ENCODE measurements at places on chromosomes 2 and 18. TPM values are rescaled to one million over a fixed set of nuclear protein-coding genes. Genes with fewer than 3 reads are reported as not detected.
A peak's percentile ranks its signal among the peaks of the same experiment; 100 is the strongest.

DNA sequence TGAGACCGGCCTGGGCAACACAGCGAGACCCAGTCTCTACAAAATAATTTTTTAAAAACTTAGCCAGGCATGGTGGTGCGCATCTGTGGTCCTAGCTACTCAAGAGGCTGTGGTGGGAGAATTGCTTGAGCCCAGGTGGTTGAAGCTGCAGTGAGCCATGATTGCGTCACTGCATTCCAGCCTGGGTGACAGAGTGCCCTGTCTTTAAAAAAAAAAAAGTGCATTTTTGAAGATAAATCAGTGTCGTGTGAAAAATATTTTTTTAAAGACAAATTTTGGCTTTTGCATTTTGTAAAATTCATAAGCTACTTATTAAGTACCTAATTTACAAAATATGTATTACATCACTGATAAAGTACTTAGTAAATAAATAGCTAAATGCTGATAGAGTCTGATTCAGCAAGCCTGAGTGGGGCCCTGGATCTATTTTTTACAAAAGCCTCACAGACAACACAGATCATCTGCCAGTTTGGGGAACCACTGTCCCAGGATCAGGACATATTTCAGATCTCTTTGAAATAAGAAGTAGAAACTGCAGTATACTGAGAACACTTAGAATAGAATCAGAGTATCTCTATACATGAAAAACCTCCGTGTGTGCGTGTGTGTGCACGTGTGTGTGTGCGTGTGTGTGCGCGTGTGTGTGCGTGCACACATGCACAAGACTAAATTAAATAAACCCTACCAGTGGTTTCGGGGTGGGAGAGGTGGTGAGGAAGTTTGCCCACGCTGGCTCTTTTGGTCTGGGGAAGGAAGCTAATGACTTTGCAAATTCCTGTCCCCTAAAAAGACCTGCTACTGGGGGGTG, 61.6 kb downstream of the AAK1 start:
- no peak for DNase-seq

DNA sequence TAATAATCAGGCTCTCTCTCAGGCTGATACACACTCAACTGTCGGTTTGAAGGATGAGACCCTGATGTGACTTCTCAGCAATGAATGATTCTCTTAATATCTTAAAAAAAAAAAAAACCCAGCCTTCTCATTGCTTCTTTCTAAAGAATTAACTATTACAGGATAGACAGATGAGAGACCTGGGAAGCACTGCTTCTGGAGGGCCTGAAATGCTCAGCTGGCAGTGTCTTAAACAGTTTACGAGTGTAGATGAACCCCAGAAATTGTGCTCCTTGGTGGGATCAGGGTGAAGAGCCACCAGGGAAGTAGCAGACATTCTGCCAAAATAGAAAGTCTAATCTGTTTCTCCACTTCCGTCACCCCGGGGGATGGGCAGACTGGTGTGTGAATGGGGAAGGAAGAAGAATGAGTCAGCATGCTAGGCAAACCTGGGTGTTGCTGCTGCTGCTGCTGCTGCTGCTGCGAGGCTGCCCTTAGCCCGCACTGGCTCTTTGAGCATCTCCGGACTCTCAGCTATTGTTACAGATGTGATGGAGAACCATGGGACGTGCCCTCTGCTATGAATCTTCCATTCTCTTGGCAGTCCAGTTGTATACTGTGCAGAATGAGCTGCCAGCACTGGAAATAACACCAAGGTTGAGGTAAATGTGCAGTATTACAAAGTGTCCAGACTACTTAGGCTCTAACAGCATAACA, 158.4 kb downstream of the SETBP1 start:
- DNase-seq, result peak; percentile 88

DNA sequence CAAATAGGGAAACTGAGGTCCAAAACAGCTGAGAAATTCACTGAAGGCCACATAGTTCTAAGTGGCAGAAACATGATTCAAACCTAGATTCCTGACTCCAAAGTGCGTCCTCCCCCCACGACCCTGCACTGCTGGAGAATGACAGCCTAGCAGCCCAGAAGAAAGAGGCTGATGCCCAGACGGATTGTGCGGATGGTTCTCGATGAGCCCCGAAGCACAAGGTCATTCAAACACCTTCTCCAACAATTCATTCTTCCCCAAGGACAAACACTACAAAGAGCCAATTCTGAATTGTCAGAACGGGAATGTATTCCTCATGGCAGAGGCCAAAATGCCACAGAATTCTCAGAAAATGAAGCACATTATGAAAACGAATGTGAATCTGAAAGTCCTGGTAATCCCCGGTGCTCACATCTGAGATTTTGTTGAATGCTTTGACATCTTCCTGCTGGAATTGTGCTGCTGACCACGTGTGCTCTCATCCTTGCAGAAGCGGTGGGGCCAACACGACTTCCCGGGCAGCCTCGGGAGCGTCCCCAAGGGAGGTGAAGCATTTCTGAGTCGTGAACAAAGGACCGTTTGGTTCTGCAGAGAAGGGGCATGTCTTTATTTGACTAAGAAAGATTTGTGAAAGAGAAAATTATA, 337.0 kb downstream of the EIPR1 start:
- no peak for DNase-seq

DNA sequence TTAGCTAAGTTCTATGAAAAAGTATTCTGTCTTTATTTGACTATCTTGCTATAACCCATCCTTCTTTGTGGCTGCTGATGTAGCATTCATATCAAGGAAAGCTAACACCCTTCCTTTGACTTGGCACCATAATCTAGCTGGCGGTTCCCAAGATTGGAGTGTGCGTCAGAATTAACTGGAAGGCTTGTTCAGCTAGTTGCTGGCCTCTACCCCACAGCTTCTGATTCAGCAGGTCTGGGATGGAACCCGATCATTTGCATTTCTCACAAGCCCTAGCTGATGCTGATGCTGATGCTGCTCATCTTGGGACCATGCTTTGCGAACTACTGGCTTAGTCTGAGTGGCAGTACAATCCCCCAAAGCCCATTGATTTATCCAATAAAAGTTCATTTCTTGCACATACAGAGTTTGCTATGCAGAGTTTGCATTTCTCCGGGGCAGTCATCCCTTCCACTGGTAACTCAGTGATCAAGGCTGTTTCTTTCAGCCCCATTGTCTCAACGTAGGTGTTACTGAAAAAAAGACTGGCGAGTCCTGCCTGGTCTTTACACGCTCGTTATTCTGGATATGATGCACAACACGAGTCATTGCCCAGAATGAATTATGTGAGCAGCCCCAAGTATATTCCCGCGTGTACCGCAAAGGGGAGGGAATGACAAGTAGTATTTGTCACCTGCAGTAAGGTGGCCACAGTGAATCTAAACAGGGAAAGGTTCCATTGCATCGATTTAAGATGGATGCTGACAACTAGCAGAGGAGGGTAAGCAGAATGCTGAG, 96.5 kb downstream of the ZNF532 start:
- DNase-seq, result no peak

GRCh38 chr2:129139380-129139779, 820.7 kb upstream of the HS6ST1 start:
- DNase-seq, result no peak

DNA sequence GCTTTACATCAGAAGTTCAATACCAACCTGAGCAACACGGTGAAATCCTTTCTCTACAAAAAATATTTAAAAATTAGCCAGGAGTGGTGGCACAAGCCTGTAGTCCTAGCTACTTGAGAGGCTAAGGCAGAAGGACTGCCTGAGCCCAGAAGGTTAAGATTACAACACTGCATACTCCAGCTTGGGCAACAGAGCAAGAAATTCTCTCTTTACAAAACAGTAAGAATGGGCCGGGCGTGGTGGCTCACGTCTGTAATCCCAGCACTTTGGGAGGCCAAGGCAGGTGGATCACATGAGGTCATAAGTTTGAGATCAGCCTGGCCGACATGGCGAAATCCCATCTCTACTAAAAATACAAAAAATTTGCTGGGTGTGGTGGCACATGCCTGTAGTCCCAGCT, 113.2 kb downstream of the USP34 start:
- DNase-seq, result no peak

GRCh38 chr2:16271231-16271896, 331.0 kb downstream of the MYCN start:
- DNase-seq, result no peak

Gene SPR
- total RNA-seq, result 15.7 TPM

- DNase-seq, result no peak
These were observed 14.8 kb upstream of the INHBB start for GRCh38 chr2:120330946-120331822.

DNA sequence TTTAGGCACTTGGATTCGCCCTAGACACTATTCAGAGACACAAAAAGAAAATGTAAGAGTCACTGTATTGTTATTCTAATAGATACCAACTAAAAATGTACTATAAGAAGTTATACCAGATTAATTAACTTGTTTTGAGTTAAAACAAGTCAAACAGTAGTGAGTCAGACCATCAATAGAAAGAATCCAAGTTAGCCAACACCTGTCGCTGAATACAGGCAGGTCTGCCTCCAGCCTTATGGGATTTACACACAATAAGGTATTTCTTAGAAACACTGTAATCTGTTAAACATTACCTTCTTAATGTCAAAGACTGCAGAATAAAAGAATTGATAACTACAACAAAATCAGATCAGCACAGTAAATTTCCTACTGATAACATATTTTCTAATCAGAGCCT, 181.4 kb downstream of the DYM start:
- no peak for DNase-seq

Gene INPP5D
- total RNA-seq, result 14.0 TPM

All from posterior vena cava (tissue), 2 donors.